ENCODE measurements at places on chromosomes 7 and 10.

GRCh38 chr7:101315336-101315735 is 6.3 kb downstream of the IFT22 start:
- DNase-seq: peak; percentile 46

- DNase-seq: no peak
Measured at GRCh38 chr7:40507166-40507565, 372.4 kb downstream of the SUGCT start.

- no peak for DNase-seq
Measured at GRCh38 chr10:80498078-80498832, 39.4 kb upstream of the SH2D4B start.

GRCh38 chr7:99788554-99788953 is 4.6 kb upstream of the CYP3A4 start:
- no peak for DNase-seq

- no peak for DNase-seq
Measured at GRCh38 chr7:124779194-124779593, 13.6 kb upstream of the GPR37 start.

- no peak for DNase-seq
Measured at GRCh38 chr10:119783665-119784027, 57.8 kb downstream of the INPP5F start.

DNA sequence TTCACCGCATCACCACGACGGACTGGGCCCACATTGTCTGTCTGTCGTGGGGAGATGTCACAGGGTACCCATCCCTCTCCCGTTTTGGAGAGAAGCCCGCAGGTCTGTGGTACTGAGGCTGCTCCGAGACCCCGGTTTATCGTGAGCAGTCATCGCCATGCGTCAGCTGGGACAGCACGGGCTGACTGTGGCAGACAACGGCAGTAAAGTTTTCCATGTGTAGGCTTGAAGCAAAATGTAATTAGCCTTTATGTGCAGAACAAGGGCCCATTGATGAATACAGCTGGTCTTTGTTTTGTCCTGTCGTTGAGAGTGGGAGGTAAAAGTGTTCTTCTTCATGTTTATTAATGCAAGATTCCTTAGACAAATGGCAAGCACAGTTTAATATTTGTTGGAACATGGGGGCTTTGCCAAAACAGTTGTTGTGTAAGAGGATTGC is 167.4 kb upstream of the SH2B2 start:
- DNase-seq: no peak

GRCh38 chr7:111261496-111261895 is 170.6 kb downstream of the LRRN3 start:
- DNase-seq: no peak

DNA sequence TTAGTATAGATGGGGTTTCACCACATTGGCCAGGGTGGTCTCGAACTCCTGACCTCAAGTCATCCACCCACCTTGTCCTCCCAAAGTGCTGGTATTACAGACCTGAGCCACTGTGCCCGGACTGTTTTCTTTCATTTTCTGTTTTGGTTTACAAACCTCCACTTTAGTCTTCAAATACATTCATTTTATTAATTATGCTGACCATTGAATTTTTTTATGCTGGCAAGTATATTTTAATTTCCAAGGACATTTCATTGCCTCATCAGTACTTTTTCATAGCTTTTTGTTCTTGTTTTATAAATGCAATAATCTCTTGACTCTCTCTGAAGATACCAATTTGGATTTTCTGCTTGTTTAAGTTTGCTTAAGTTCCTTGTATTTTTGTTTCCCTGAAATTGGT is 170.5 kb downstream of the CACNB2 start:
- no peak for DNase-seq

GRCh38 chr7:131265227-131265626 is 62.4 kb upstream of the MKLN1 start:
- DNase-seq: no peak

DNA sequence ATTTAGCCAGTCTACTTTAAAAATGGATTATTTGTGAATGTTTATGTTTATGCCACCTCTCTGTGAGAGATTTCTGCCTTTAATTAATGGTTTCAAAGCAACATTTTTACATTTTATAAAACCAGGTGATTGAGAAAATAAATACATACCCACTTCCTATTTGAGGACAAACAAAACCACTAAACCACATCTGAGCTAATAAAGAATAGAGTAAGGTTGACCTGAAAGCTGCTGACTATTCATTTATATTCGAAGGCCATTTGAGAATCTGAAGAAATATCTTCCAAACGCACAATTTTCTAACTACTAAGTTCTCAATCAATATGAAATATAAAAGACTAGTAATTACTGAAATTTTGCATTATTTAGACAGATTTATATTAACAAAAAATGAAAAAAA is 705.1 kb downstream of the XPNPEP1 start:
- DNase-seq: no peak

DNA sequence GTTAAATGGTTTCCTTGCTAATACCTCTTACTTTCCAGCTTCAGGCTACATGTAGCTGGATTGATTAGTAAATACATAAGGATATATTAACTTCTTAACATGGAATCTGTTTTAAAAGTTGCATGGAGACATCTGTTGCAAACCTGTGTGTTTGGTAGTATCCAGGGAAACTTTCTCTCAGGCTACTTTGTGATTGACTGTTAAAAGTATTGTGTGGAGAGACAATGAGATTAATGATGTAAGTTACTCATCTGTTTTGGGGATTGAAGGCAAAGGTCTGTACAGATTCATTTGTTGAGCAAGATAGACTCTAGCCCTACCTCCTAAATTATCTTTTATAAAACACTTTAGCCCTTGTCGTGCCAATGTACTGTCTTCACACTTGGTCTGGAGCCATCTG is 6.6 kb downstream of the CREB5 start:
- DNase-seq: no peak

GRCh38 chr7:143027032-143027431 is at the start of gene OR9A2:
TSS of gene OR9A2 (minus strand) at chr7:143027132. CDS start at chr7:143027132, 0 bp downstream.
- DNase-seq: no peak

- no peak for DNase-seq
Measured at GRCh38 chr10:11015446-11015934, 2.2 kb upstream of the CELF2 start.

- peak; percentile 93 for DNase-seq
Measured at GRCh38 chr7:1028044-1028770, 16.1 kb upstream of the GPR146 start.

DNA sequence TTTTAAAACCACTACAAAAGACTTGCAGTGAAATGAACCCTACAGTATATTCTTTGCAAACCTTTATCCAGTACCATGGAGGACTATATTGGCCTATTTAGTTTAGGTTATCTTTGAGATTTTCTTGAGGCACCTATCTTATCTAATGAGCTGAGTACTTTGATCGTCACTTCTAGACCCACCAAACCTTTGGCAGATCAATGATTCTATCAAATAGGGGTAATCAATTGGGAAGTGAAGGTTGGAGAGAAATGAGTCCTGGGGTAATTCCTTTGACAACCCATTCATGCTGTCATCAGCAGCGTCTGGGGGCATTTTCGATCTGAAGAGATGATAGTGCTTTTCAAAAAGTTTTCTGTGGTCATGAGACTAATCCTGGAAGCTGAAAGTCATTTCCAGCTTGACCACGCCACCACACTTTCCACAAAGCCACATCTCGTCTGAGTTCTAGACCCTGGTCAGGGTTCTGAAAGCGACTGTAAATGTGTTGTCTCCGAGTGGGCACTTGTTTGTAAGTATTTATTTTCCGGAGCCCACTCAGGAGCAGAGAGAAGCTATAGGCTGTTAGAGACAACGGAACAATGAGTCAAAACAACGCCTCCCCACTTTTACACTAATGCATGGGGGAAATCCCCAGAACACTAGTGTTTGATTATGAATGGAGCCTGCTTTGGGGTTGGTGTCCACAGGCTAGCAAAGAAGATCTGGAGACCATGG is 4.8 kb downstream of the EGR2 start:
- no peak for DNase-seq

DNA sequence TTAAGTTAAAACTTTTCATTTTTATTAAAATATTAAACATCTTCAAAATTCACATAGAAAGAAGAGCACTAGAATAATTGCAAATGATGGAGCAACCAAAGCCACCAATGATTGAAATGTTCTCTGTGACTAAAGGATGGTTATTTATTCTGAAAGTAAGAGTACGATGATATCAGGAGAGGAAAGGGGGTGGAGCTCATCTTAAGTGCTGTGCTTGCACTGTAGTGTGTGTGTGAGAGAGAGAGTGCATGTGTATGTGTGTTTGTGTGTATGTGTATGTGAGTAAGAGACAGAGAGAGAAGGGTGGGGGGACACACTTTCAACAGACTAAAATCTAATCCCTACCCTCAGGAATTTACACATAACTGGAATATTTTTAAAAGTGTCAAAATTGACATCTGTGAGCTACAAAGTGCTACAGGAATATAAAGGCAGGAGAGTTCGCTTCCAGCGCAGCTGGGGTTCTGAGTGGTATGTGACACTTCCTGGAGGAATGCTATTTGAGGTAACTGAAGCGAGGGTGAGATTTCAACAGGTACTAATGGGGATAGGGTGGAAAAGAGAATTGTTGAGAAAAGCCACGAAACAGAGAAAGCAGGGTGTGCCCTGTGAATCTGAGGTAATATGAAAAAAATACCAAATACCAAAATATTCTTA is 57.2 kb upstream of the SMNDC1 start:
- DNase-seq: no peak

- no peak for DNase-seq
Measured at GRCh38 chr10:25704622-25705021, 229.4 kb upstream of the MYO3A start.

DNA sequence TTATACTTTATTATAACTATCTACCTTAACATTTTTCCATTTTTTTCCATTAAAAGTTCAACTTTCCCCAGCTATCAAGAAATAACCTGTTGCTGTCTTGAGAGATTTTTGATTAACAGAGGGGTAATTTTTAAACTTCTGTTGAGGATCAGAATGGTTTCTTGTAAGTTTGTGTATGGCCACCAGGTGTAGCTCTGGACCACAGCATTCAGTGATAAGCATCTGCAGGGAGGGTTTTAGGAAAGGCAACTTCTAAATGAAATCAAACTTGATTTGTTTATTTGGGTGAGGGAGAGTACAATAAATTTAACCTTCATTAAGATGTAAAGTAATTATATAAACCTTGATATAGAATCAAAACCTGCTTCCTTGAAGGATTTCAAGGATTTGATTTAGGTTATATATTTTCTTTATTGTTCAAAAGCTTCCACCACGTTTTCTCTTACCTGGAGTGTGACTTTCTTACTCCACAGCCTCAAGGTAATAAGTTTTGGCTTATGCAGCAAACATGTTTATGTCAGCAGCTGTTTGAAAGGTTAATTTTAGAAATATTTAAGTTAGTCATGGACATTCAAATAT is 153.3 kb downstream of the STK31 start:
- no peak for DNase-seq
